ENCODE measurements at places on chromosomes 12 and 14.

GRCh38 chr12:29104516-29104915, 44.6 kb upstream of the FAR2 start:
- DNase-seq: peak; percentile 7

- DNase-seq: no peak
Measured at GRCh38 chr14:51210594-51210993, 29.5 kb upstream of the TMX1 start.

- DNase-seq: no peak
Measured at GRCh38 chr14:97491697-97492096, 694.5 kb downstream of the VRK1 start.

GRCh38 chr12:6073426-6073825, 51.0 kb downstream of the VWF start:
- no peak for DNase-seq

GRCh38 chr12:48978291-48978740, at the start of gene WNT1:
Gene WNT1 (plus strand): TSS chr12:48978322. CDS start chr12:48978651, 329 bp downstream.
- no peak for DNase-seq

- no peak for DNase-seq
Measured at GRCh38 chr12:27610374-27610773, 85.9 kb upstream of the REP15 start.

- DNase-seq: no peak
Measured at GRCh38 chr12:29625359-29625953, 128.0 kb upstream of the OVCH1 start.

GRCh38 chr12:105352052-105352451, 21.6 kb downstream of the C12orf75 start:
- DNase-seq: no peak

GRCh38 chr14:101598159-101598558, 36.9 kb downstream of the DIO3 start:
- DNase-seq: no peak

GRCh38 chr12:645563-646071, 17.6 kb downstream of the NINJ2 start:
- no peak for DNase-seq
